ENCODE measurements at places on chromosomes 2 and 18.

GRCh38 chr2:102166189-102166845, 20.5 kb upstream of the IL1RL2 start:
- DNase-seq = no peak

- DNase-seq = no peak
Observed at GRCh38 chr2:196565106-196565765, 74.3 kb upstream of the CCDC150 start.

GRCh38 chr2:27461118-27461517, 18.9 kb downstream of the KRTCAP3 start:
- no peak for DNase-seq

DNA sequence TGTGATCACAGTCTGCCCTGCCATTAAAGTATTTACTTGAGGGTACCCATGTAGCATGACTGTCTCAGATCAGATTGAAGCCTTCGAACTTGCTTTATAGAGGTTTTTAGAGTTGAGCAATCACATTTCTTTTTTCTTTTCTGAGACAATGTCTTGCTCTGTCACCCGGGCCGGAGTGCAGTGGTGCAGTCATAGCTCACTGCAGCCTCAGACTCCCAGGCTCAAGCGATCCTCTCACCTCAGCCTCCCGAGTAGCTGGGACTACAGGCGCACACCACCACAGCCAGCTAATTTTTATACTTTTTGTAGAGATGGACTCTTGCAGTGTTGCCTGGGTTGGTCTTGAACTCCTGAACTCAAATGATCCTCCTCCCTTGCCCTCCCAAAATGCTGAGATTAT, 153.4 kb downstream of the AGAP1 start:
- no peak for DNase-seq

DNA sequence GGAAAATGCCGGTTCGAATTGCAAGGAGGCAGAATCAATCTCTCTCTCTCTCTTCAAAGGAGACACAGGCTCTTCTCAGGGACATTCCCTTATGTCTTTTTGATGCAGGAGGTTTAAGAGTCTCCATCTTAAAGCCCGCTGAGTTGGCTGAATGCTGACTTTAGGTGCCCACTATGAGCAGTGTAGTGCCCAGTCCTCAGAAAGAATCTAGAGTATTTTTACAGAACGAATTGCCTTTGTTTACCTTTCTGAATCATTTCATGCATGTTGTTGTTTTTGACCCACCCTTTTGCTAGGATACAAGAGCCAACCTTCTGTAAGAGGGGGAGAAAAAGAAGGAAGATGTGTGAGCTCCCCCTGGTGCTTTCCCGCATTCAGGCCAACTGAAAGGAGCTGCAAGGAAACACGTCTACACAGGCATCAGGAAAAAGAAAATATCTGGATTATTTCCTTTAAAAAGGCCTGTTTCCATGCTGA, 193.5 kb upstream of the TCF4 start:
- DNase-seq = no peak

DNA sequence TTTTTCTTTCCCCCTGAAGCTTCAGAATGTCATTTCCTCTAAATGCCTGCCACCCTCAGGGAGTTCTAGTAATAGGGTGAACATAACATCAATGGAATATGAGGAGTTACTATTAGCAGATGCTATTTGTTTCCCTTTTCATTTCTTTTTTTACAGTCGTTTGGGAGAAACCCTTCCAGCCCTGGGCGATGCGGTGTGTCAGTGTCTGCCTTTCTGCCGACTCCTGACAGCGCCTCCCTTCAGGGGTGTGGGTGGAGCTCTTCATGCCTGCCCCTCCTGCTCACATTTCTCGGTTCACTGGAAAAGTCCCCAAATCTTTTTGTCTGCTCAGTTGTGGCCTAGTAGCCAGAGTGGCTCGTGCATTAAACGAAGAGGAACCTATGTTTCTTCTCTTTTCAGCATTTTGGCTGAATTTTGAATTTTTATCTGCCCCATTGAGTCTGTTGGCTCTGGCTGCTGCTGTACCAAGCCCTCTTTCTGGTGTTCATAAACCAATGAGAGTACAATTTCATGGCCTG, 72.3 kb downstream of the FMNL2 start:
- no peak for DNase-seq

DNA sequence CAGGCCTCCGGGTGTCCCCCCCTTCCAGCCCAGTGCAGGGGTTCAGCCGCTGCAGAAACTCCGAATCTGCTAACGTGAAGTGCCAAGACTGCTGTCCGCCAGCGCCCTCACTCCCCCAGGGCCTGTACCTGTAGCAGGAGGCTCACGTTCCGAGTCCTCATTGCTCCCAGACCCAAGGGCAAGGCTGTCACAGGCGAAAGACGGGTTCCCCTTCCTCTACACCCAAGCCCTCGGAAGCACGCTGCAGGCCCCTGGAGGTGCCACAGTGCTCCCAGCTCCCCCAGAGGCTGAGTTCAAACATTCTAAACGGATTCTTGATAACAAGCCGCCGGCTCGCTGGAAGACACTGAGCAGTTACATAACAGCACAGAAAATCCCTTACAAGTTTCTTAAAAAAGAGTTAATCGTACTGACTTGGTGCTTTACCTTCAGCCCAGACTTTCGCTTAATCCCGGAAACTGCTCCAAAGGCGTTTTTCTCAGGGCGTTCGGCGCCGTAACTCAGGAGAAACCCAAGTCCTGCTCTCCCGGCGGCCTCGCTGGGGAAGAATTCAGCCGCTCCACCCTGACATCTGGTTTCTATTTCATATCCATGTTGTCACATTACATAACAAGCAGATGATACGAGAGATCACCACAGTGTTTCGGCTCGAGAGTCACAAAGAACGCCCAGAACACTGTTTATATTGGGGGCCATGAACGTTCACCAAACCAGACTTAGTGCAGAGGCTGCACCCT, 92.0 kb downstream of the HDAC4 start:
- DNase-seq = no peak

- no peak for DNase-seq
Observed at GRCh38 chr2:69983392-69983966, 22.0 kb upstream of the ASPRV1 start.

GRCh38 chr2:174785481-174785880, 21.2 kb upstream of the CHRNA1 start:
- DNase-seq = no peak

DNA sequence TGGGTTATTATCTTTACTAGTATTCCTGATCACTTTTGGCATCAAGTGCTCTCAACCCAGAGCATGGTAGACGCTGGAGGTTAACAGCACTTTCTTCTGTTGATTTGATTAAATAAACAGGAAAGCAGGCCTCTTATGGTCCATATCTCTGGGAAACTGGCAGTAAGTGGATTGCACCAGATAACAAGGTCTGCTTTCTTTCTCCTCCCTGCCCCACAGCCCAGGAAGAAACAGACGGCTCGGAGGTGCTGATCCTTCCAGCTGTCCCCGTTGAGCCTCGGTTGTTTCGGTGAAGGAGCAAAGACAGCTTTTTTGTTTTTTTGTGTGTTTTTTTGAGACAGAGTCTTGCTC, 100.8 kb upstream of the KCTD1 start:
- no peak for DNase-seq

GRCh38 chr18:4605212-4605611, 150.1 kb upstream of the DLGAP1 start:
- DNase-seq = peak; percentile 3

DNA sequence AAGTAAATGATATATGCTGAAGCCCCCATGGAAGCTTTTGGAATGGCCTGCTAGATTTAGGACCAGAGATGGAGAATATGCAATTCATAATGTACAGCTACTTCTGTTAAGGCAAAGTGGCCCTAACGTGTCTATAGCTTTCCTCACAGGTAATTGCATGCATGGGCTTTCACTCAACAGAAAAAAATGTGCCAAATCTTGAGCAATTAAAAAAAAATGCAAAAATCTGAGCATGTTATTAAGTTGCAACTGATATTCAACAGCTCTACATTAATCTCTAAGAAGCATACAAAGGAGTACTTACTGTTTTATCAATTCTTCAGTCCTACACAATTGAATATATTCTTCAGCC, 79.6 kb downstream of the EFEMP1 start:
- DNase-seq = no peak

DNA sequence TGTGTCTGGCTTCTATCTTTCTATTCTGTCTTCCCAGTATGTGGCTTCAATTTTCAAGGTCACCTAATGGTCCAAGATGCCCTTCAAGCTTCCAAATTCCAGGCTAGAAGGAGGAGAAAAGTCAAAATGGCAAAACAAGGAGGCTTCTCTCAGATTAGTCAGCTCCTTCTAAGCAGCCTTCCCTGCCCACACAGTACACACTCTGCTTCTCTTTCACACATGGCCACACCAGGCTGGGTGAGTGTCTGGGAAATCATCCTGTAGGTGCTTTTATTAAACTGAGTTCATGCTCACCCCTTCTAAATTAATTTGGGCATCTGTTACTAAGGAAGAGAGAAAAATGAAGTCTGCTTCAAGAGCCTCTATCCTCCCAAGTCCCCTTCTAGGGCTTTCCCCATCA, 277.2 kb upstream of the MGAT5 start:
- DNase-seq = no peak

DNA sequence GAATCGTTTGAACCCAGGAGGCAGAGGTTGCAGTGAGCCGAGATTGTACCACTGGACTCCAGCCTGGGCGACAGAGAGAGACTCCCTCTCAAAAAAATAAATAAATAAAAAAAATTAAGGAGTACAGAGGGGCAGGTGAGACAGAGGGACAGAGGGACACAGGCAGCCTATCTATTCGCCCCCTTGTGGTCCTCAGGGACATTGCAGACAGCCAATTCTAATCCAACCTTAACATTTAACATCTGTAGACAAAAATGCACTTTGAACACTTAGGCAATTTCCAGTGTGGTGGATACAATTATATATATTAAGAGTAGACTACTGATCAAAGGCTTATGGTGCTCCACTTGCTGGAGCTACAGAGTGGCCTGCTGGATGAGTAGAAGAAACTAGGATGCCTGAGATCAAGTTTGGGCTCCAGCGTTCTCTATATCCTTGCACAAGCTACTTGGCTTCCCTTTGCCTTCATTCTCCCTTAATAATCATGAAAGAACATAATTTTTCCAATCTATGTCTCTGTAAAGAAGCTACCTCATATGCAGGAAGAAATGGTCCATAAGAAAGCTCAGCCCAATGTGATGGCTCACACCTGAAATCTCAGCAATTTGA, 8.2 kb upstream of the SMARCAL1 start:
- no peak for DNase-seq

- no peak for DNase-seq
Observed at GRCh38 chr2:19435815-19436214, 77.4 kb upstream of the OSR1 start.

- no peak for DNase-seq
Observed at GRCh38 chr2:128379021-128380015, 60.6 kb upstream of the HS6ST1 start.

GRCh38 chr2:84694088-84694622, 177.9 kb downstream of the DNAH6 start:
- no peak for DNase-seq

DNA sequence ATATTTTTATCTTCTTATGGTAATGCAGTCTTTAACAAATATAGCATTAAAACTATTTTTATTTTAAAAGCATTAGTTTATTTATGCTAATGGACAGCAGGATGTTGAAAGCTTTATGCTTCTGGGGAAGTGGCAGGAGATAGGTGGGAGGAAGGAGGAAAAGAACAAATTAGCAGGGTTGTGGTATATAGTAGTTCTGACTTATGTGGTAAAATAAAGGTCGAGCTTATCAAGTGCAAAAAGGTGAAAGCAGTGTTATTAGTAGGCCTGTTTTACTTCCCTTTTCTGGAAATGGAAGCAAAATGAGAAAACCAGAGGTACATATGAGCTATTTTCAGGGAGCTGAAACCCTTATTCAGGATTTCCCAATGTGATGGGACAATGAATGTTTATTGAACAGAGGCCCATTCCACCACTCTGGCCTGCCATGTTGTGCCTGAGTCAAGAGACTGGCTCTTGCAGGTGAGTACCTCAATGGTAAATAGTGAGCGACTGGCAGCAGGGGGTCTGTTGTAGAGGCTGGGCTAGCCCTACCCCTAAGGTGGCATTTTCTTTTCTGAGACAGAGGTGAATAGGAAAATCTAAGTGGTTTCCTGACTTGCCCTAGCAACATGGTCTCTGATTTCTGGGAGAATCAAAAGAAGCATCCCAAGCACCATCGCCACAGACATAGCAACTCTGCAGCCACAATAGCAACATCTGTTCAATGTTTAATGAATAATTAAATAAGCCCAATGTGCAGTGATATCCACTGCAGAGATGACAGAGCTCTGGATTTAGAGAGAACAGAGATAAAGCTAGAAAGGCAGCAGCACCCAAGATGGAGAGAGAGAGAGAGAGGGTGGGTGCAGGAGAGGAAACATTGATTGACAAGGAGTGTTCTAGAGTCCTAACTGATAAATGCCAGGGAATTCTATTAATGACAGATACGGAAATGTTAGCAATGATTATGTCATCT, 119.7 kb downstream of the UPP2 start:
- no peak for DNase-seq

GRCh38 chr2:109270505-109271312, 141.7 kb downstream of the SH3RF3 start:
- DNase-seq = no peak

GRCh38 chr2:74418312-74418711, 3.1 kb downstream of the C2orf81 start:
- no peak for DNase-seq

GRCh38 chr2:9462313-9462712, 12.0 kb upstream of the IAH1 start:
- no peak for DNase-seq

DNA sequence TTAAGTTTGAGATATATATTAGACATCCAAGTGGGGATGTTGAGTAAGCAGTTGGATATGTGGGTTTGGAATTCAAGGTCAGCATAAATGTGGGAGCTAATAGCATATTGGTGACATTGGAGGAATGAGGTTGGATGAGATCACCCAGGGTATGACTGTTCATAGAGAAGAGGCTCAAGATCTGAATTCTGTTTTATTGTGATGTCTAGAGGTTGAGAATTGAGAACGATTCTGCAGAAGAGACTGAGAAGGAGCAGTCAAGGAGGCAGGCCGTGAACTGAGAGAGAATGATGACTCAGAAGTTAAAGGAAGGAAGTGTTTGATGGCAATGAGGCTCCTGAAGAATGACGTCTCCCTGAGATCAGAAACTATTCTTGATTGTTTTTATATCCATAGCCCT, 5.9 kb downstream of the SERPINB11 start:
- DNase-seq = no peak

GRCh38 chr2:85246348-85246747, 81.4 kb downstream of the TGOLN2 start:
- DNase-seq = no peak

DNA sequence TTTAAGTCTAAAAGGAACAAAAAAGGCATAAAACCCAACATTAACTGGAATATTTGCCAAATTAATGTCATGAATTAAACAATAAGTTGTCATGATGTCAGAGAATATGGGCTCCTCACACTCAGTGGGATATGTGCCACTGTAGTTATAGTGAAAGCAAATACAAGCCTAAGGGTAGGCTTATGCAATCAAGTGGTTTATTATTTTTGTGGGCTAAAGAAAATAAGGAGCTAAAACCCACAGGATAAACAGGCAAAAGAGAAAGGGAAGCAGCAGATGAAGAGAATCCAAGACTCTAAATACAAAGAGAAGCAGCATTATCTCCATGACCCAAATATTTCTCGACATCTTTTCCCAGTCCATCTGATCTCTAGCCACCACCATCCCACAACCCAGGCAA, 17.5 kb downstream of the YWHAQ start:
- no peak for DNase-seq
